DND-41 (cell line): ENCODE measurements at places on chromosomes 5 and 9.

DNA sequence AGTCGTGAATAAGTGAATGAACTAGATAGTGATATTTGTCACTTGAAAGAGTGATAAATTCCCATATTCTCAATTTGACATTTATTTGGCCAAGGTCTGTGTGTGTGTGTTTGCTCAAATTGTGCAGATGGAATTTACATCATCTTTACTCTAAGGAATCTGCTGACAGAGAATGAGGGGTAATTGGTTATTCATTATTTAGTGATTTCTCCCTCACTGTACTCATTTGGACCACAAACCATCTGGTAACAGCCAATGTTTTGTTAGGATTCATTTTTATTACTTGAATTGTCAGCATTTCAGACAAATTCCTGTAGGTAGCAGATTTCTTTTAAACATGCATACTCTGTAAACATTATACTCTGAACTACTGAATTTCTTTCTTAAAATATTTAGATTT is 15.6 kb downstream of the VCAN start:
- no peak for DNase-seq

DNA sequence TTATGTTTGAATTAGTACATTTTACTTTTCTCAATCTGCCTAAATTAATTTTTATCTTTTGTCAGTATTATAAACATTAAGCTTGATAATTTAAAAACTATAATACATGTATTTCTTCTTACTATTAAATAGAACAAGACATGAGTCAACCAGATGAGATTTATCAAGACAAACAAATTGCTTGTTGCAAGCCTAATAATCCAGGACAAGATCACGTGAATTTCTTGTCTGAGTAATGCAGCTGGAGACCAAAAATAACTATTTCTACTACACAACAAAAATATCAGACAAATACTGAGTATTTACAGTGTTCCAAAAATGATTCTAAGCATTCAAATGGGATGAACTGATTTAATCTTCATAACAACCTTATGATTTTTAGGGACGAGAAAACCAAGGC is 339.1 kb upstream of the PRR16 start:
- DNase-seq: no peak

DNA sequence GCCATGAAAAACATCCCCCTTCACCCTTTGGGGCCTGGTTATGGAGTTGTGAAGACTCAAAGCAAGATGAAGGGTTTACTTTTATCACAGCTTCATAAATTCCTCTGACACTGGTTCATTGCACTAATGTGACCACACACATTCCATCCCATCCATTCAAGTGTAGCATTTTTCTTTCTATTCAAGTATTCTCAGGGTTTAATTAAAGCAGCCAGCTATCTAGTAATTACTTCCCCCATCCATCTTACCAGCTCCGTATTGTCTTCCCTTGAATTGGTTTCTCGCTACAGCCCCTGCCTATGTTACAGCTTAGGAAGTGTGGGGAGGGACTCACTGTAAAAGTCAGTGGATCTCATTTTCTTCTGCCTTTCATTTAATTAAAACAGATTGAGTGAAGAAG is 387.0 kb upstream of the RFX3 start:
- DNase-seq: no peak

DNA sequence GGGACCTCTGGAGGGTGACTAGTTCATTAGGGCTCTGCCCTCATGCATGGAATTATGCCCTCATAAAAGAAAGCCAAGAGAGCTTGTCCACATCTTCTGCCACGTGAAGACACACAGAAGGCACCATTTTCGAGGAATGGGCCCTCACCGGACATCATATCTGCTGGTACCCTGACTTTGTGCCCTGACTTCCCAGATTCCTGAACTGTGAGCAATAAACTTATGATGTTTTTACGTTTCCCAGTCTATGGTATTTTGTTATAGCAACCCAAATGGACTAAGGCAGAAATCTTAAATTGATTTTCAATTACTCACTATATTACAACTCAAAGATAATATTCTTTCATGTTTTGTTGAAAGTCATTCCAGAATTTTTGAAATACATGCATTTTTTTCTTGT is 163.8 kb upstream of the PAPPA start:
- DNase-seq: no peak

DNA sequence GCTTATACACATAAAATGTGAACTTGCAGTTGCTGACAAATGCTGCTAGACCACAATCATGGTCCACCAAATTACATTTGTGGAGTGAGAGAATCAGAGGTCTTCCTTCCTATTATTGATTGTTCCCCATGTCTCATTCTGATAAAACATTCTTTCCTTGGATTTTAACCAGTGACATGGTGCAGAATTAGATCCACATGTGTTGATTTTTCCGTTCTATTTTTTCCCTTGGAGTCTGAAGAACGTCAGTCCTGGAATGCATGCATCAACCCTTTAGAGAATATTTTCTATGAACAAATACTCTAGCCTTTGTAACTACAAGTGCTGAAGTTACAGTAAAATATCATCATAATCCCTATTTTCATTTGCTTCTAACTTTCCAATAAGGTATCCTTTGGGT is 170.7 kb upstream of the SPRY4 start:
- DNase-seq: no peak

- DNase-seq: no peak
These were observed 77.1 kb upstream of the FST start for GRCh38 chr5:53403291-53403690.

DNA sequence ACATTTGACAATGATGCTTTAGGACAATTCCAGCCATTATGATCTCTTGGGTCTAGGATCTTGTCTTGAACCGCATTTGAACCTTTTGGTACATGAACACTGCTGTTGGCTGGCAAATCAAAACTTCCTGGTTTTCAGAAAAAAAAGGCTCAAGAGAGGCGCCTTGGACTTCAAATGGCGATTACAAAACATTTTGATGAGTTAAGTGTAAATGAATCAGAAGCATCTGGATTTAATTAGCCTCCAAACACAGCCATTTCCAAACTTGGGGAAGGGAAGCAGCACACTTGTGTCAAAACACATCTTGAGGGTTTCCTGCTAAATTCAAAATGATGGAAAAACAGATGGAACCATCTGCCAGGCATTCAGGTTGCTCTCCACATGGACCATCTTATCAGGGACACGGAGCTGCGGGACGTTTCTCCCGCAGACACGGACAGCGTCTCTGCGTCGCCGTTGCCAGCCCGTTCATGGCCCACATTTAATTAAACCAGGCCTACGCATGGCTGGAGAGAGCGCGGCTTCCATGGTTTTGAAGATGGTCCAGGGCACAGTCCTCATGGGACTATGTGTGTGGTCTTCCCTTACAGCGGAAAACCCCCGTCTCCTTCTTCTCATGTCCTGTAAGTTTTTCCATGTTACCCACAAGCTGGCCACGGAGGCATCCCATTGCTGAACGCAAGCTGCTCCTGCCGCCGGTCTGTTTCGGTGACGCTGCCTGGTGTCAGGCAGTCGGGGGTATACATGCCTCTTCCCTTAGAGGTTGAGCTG is 55.8 kb upstream of the PTCH1 start:
- DNase-seq: no peak

DNA sequence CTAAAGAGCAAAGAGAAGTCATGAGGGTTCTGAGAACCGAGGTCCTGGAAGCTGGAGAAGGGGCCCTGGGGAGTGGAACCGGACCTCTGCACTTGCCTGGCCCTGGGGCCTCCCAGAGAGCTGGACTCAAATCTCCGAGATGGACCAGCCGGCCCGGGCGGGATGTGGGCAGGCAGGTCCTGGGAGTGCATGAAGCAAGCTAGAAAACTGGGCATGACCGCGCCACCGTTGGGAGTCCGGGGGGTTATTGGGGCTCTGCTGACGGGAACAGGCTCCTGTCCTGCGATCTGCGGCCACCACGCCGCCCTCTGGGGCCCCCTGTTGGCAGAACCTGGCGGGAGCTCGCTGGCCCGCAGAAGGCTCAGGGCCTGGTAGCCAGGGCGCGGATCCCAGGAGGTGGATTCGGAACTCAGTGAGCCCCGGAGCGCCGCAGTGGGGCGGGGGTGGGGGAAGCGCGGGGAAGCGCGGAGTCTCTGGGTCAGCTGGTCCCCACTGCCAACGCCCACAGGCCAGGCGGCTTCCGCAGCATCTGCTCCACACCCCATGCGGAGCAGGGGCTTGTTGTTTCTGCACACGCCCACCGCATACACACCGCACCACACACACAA is 150.6 kb downstream of the ERCC6L2 start:
- DNase-seq: no peak

DNA sequence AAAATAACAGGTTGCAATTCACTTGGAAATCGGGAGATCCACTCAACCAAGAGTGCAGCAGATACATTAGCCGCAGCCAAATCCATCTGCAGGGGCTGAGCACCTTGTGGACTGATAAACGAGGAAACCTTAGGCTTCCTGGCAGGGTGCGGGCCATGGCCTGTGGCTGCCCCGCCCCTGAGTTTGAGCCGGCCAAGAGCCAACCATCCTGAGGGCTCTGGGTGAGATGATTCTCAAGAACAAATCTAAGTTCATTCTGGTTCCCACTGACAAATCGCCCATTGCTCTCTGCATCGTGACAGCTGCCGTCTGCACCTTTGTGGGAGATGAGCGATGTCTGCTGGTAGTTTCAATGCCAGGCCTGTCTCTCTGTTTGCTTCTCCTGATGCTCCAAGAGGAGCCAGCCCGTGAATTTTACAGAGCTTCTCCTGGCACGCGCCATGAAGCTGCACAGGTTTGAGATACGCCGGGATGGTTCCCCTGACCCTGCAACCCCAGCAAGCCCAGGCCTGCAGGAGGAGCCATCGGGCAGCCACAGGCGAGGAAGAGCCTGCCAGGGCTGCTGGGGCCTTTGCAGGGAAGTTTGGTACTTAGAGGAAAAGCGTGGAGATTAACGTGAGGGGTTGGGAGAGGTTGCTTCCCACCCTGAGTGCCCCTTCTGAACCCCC is 154.0 kb downstream of the OLFM1 start:
- DNase-seq: no peak

DNA sequence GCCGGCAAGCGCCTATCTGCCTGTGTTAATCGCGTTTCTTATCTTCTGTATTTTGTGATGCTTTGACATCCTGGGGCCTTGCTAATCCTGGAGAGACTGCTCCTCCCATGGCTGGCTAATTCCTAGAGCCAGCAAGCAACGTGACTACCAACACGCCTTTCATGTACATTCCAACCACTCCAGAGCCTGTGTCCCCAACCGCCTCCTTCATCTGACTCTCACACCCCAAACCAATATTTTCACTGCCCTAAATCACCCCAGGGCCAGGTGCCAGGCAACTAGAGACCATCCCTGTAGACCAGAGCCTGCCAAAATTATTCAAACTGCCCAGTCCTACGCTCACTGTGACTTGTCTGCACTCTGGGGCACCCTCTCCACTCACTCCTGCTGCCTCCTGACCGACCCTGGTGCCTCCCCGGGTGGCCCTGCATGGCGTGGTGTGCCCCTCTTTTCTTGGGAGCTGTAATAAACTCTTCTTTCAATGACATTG is 50.5 kb upstream of the COL5A1 start:
- no peak for DNase-seq

- no peak for DNase-seq
These were observed 182.9 kb upstream of the TNC start for GRCh38 chr9:115300874-115301273.

DNA sequence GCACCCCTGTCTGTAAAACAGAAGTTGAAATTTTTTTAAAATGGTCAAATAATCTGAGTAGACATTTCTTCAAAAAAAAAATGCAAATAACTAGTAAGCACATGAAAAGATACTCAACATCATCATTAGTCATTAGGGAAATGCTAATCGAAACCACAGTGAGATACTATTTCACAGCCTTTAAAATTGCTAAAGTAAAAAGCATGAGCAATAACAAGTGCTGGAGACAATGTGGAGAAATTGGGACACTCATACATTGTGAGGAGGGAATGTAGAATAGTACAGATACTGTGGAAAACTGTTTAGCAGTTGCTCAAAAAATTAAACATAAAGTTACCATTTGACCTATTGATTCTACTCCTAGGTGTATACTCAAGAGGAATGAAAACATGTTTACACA is 58.4 kb upstream of the RUSC2 start:
- DNase-seq: no peak

GRCh38 chr9:27336126-27336525 is 39.2 kb upstream of the EQTN start:
- no peak for DNase-seq
